ENCODE measurements at places on chromosomes 7 and 10.
A peak's percentile ranks its signal among the peaks of the same experiment; 100 is the strongest.

DNA sequence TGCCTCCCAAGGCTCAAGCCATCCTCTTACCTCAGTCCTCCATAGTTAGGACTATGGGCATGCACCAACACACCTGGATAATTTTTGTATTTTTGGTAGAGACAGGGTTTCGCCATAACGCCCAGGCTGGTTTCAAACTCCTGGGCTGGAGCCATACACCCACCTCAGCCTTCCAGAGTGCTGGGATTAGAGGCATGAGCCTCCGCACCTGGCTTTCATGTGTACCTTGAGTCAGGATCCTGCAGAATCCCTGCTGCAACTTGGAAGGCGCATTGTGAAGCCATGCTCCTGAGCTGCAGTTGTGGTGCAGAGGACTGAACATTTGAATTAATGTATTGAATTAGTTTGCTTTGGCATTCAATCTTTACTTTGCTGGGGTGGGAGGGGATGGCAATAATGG is 29.4 kb upstream of the NMT2 start:
- no peak for DNase-seq

- DNase-seq: no peak
Measured at GRCh38 chr10:80539421-80540031, 1.8 kb downstream of the SH2D4B start.

GRCh38 chr10:34885898-34886297 is 70.8 kb upstream of the PARD3 start:
- DNase-seq: no peak

GRCh38 chr7:93836116-93836515 is 54.4 kb downstream of the TFPI2 start:
- DNase-seq: no peak

- no peak for DNase-seq
Measured at GRCh38 chr10:123463698-123464097, 202.5 kb upstream of the GPR26 start.

GRCh38 chr10:27474741-27475140 is 29.4 kb upstream of the RAB18 start:
- DNase-seq: no peak

DNA sequence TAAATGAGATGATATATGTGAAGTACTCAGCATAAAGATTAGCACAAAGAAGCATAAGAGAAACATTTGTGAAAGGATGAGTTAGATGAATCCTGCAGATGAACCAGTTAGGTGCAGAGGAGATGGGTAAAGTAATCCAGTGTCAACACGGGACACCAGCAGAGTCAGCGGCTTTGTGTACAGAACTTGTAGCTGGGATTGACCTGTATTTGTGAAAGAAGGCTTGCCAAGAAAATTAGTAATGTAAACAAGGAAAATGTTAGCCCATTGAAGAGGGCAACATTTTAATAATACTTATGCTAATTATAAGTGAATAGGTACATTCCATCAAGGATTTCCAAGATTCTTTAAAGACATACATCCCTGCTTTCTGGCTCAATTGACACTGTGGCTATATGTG is 255.7 kb downstream of the PTEN start:
- no peak for DNase-seq

GRCh38 chr10:71678057-71678805 is 41.3 kb downstream of the C10orf105 start:
- no peak for DNase-seq

DNA sequence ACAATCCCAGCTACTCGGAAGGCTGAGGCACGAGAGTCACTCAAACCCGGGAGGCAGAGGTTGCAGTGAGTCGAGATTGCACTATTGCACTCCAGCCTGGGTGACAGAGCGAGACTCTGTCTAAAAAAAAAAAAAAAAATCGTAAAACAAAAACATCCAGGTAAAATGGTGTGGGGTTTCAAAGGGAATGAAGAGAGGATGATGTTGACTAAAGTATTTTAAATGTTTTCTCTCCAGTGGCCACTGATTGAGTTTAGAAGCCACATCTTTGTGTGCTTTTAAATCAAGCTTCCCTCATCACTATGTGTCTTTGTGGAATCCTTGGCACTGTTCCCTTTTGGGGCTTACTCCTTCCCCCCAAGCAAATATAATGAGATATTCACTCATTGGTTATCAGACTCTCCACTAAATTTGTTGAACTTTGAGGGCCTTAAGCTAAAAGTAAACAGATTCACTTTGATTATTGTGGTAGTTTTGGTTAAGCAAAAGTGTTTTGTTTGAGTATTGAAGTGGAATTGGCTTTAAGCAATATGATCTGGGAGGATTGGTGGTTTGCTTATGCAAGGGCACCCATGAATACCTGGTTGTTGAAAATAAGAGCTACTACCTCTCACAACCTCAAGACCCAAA is 162.9 kb downstream of the CDK14 start:
- no peak for DNase-seq

DNA sequence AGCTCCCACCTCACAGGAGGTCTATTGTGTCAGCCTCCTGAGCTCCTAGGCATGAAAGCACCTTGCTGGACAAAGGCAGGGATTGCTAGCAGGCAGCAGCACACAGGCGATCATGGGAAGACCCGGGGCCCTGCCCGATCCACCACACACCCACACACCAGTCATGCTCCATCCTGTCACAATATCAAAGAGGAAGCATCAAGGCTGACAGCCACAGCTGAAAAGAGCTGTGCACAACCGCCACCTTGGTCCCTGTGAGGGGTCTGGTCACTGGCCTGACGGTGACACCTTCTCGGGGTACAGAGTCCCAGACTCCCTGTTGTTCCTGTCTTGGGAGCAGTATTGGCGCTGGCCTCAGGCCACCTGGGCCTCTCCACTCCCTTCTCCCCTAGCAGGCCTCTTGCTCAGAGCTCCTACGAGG is 89.7 kb upstream of the RET start:
- no peak for DNase-seq

- DNase-seq: no peak
Measured at GRCh38 chr10:51800725-51801424, 101.5 kb upstream of the CSTF2T start.

DNA sequence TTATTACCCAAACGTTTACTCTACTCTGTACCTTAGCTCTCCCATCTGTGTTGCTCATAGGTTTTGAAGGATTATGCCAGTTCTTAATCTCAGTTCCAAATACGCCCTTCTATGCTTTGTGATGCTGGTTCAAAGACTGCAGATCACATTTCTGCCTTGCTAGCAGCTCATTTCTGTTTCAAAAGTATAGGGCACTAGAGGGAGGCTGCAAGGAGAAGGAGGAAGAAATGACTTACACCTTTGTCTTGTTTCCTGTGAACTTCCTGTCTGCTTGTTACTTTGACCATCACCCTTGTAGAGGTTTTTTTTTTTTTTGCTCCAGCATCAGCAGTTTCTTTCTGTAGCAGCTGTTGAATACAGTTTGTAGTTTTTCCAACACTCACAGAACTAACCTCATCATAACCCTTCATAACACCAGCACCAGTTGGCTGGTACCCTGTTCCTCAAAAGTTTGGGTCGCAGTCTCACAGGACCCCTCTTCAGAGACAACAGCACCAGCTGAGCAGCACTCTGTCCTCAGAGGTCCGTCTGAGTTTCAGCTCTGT is 16.5 kb downstream of the SLK start:
- no peak for DNase-seq

DNA sequence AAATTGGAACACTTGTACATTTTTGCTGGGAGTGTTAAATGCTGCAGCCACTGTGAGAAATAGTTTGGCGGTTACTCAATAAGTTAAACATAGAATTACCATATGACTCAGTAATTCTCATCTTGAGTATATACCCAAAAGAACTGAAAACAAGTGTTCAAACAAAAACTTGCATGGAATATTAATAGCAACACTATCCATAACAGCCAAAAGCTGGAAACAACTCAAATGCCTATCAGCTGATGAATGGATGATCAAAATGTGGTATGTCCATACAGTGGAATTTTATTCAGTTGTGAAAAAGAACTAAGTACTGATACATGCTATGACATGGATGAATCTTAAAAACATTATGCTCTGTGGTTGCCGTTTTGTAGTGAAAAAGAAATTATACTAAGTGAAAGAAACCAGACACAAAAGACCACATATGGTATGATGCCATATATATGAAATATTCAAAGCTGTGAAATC is 63.0 kb upstream of the SP4 start:
- DNase-seq: no peak

DNA sequence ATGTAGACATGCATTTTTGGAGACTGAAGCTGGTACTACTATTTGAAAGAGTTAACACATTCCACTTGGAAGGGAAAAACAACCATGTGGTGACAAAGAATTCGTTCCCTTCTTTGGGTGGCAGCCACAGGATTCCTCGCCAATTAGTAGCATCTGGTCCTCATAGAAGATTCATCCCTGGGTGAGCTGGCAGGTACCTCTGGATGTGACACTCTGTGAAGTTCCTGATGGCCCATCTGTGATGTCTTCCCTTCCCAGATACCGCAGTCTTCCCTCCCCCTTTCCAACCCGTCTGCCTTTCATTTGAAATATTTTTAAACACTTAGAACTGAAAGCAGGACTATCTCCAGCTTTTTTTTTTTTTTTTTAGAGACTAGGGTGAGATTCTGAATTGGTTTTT is 569.5 kb downstream of the TYW1 start:
- no peak for DNase-seq

DNA sequence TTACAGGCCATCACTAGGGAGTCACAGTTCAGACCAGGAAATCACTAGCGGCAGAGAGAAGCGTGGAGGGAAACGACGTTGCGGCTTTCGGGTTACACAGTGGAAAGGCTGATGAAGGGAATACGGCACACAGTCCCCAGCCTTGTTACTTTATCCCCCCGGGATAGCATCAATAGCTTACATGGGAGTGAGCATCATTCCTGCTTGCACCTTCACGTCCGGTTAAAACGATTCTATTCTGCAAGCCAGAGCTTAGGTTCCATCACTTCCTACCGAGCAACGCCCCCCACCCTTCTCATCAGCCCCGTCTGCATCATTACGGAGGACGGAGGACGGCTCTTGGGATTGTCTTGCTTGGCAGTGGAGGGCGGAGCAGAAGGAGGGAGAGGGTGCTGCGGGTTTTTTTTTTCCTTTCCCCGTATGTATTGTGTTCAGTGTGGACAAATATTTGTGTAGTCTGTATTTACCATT is 124.9 kb downstream of the CLEC2L start:
- no peak for DNase-seq

DNA sequence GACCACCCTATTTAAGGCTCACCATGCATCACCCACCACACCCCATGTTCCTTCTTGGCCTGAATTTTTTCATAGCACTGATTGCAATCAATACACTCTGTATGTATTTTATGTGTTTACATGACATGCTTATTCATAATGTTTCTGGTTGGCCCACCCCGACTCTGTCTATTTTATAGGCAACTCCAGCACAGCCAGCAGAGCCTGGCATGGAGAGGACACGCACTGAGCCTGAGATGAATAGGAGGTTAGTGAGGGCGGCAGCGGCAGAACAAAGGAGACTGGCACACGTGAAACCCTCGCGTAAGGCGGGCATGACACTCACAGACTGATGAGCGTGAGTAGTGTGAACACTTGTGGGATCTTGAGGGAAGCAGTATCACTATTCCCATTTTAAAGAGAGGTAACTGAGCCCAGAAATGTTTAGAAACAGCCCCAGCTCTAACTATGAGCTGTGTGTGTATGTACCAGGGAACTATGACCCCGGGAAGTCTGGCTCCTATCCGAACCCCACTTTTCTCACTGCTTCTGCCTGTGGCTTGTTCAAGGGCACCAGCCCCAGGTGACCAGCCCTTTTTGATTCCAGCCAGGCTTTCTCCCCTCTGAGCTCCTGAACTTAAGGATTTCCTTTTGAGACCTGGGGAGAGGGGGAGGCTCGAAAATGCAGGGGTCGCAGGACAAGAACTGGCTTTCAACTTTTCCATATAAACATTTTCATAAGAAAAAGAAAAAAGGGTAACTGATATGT is 113.3 kb downstream of the ARHGAP22 start:
- DNase-seq: no peak

DNA sequence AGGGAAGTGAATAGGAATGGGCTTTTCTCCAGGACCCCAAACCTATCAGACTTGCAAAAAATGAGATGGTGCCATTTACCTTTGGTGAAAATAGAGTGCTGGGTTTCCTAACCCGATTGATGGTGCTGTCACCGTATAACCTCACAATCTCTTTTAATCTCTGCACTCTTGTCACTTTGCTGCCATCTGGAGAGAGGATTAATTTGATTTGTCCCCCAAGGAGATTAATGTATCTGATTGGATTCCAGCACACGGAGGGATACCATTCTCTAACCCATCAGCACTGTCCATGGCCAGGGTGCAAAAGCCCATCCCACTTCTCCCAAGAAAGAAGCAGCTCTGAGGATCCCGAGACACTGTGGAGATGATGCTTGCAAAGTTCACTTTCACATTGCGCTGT is 86.3 kb upstream of the NFE2L3 start:
- DNase-seq: no peak

GRCh38 chr7:112556633-112557032 is 75.8 kb downstream of the LSMEM1 start:
- no peak for DNase-seq

GRCh38 chr7:155815332-155816191 is 3.3 kb upstream of the SHH start:
- peak; percentile 31 for DNase-seq

- no peak for DNase-seq
Measured at GRCh38 chr7:40673285-40673684, 538.5 kb downstream of the SUGCT start.

- DNase-seq: no peak
Measured at GRCh38 chr7:131950758-131951157, 394.3 kb upstream of the PODXL start.

DNA sequence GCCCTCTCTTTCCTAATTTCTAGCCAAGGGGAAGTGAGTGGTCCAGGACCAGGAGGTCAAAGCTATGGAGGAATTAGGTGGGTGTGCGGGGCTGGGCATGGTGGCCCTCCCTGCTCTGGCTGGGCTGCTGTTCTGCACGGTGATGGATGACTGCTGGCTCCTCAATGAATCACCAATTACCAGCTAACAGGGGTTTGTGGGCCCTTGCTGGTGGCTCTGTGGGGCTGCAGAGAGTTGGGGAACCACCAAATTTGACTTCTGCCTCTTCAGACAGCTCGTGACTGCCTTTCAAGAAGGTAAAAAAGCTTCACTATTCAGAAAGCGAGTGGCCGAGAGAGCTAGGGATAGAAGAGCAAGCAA is 35.0 kb upstream of the HABP2 start:
- no peak for DNase-seq

DNA sequence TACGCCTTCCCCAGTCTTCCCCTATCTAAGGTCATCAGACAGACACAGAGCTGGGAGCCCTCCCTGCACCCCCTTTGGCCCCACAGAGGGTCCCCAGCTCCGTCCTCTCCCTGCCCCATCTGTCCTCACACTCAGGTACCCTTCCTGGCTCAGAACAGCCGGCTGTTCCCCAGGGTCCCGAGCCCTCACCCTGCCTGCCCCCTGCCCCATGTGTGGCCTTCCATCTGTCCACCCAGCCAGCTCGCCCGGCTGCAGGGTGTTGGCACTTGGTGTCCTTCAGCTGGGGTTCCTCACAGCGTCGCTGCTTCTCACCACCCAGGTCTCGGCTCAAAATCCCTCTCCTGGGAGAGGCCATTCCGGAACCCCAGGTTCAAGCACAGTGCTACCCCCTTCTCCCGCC is 28.9 kb upstream of the ELFN1 start:
- no peak for DNase-seq
